ENCODE measurements at places on chromosomes 1 and 21.

GRCh38 chr1:5648410-5649165 lies 343.6 kb downstream of the NPHP4 start:
- DNase-seq, result no peak

DNA sequence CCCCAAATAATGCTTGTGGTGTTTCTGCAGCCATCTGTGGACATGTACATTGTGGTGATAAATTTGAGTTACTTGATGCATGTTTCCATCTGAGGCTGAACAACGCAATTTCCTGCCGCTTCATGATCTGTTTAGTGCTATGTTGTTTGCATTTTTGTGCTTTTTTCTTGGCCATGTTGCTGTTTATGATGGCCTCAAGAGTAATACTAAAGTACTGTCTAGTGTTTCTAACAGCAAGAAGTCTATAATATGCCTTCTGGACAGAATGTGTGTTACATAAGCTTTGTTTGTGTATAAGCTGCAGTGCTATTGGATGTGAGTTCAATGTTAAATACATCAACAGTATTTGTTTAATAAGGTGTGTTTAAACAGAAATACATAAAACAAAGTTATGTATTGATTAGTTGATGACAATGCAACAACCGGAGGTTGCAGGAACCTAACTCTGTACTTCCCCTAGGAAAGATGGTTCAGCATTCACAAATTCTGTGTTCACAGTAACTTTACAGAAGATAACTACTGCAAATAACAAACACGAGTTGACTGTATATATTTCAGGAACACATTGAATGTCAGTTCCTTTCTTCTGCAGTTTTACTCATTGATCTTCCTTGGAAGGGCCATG lies 114.8 kb upstream of the USP24 start:
- DNase-seq, result no peak

GRCh38 chr21:29670228-29670627 lies 269.6 kb downstream of the GRIK1 start:
- DNase-seq, result no peak

DNA sequence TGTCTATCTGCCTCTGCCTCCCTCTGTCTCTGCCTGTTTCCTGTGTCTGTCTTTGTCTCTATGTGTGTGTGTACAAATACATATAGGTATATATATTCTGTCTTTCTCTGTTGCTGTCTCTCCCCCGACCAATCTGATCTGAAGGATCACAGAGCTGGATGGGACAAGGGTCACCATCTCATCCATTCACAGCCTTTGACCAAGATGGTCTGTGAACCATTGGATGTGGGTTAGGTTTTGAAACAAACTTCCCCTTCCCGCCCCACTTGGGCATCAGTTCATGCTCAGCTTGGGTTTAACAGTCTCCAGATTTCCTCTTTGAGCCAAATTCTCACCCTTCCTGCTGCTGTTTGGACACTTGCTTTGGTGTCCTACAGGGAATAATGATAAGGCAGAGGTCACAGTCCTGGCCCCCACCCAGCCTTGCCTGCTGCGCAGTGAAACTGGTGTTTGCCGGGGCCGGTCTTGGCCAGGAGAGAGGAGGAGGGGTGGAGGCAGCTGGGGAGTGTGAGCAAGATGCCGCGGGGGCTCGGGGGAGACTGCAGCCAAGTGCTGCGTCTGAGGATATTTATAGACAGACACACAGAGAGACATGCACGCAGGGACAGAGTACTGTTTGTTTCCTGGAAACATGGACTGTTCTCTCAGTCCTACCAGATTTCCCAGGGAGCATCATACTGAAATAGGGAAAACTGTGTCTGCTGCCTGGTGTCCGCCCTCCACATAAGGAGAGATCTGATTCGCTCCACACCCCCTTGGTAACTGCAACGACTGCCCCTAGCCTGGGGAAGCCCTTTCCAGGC lies 27.0 kb upstream of the BTG2 start:
- DNase-seq, result peak; percentile 64

- DNase-seq, result no peak
These were observed 29.1 kb upstream of the ATP2B4 start for GRCh38 chr1:203597331-203598090.

GRCh38 chr1:3787349-3787715 lies 9.0 kb downstream of the LRRC47 start:
- DNase-seq, result no peak

- no peak for DNase-seq
These were observed 117.3 kb downstream of the RHOU start for GRCh38 chr1:228852511-228853088.

GRCh38 chr1:59601041-59601441 lies 213.7 kb upstream of the HOOK1 start:
- no peak for DNase-seq

All from DMS53 (cell line).